Cortex of kidney (tissue), 1 donor: ENCODE measurements at places on chromosomes 7 and 10.

DNA sequence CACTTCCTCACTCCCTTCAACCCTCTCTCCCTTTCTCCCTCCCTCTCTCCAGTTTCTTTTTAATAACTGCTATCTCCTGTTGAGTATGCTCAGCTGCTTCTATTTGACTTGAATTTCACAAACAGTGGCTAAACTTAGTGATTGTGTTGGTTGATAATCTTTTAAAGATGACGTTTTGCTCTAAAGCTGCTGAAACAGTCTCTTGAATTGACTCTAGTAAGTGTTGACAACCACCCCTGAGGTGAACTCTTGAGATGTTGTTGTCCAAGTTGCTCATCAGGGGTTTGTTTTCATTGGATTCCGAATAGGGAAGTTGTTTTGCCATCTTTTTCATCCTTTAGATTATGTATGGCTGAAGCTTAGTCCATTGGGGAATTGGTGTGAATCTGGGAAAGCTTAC is 176.2 kb downstream of the TWIST1 start:
- no peak for DNase-seq

DNA sequence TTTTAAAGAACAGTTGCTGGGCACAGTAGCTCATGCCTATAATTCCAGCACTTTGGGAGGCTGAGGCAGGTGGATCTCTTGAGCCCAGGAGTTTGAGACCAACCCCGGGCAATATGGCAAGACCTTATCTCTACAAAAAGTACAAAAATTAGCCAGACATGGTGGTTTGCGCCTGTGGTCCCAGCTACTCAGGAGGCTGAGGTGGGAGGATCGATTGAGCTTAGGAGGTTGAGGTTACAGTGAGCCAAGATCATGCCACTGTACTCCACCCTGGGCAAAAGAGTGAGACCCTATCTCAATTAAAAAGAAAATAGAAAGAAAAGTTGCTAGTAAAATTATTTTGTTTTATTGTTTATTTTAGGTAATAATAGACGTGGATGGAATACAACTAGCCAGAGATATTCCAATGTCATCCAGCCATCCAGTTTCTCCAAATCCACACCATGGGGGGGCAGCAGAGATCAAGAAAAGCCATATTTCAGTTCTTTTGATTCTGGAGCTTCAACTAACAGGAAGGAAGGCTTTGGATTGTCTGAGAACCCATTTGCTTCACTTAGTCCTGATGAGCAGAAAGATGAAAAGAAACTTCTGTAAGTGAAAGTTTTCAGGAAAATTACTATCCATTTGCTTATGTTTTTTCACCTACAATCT is 3.0 kb downstream of the NUP42 start:
- DNase-seq = no peak

DNA sequence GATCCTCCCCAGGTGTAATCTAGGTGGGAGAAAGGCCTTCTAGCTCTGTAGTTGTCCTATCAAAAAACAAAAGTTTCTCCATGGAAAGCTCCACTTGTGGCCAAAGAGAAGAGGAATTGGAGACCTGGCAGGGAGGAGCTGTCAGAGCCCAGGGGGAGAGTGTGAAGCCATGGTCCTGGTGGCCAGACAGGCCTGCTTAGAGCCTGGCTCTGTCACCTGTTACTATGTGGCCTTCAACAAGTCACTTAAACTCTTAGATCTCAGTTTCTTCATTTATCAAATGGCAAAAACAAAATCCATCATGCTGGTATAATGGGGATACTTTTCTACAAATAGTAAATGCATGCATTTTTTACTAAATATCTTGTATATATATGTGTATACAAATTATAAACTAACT is 59.0 kb upstream of the NFE2L3 start:
- no peak for DNase-seq

DNA sequence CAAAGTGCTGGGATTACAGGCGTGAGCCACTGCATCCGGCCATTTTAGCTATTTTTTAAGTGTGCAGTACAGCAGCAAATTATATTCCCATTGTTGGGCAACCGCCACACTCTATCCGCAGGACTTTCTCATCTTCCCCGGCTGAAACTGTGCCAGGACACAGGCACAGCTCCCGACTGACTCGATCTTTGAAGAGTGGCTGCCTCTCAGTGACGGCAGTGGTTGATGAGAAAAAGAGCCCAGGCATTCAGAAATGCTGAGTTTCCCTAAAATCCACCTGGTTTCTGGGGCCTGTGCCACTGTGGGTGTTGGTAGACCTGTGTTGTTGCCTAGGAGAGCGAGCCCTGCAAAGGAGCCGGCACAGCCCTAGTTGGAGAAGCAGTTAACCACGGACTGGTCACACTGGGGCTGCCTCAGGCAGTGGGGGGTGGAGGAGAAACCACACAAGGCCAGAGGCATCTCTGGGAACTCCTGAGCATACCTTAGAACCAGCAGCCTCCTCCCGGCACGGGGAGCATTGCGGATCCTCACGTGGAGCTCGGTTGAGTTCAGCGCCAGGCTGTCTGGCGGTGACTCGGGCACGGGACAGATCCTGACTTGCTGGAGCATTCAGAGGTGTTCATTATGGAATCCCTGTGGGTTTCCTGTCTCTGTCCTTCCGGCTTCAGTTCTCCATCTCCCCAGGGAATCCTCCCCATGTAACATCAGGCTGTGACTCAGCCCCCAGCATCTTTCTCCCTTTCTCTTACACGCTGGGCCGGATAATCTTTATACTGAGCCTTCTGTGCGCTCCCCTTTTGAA is 16.2 kb downstream of the PFKFB3 start:
- no peak for DNase-seq

DNA sequence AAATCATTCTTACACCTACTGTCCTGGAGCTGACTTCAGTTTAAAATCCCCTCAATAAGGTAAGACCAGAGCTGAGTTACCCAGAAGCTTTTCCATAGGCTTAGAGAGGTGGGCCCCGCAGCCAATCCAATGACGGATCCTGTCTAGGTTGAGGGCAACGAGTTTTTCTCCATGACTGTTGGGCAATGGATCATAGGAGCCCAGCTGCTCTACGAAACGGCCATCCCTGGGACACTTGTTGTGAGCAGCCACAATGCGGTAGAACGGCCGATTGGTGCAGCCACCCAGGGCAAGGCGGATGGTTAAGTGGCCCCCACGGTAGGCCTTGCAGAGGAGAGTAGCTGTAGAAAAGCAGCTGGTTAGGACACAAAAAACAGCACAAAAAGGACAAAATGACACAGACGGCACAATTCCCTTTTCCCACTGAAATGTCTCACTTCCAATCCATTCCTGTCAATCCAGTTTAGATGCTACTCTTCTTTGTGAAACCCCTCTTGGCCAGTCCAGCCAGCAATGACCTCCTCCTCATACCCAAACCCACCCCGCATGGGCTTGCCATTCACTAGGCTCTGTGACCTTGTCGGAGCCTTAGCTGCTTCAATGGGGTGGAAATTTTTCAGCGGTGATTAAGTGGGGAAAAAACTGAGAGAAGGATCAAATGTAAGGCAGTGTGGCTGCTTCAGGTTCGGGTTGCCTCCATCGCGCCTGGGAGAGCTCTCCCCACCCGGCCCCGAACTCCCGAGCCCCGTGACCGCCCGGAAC is 580 bp downstream of the MRPS16 start:
- no peak for DNase-seq

GRCh38 chr10:99531696-99532593 is 797 bp upstream of the NKX2-3 start:
- no peak for DNase-seq

DNA sequence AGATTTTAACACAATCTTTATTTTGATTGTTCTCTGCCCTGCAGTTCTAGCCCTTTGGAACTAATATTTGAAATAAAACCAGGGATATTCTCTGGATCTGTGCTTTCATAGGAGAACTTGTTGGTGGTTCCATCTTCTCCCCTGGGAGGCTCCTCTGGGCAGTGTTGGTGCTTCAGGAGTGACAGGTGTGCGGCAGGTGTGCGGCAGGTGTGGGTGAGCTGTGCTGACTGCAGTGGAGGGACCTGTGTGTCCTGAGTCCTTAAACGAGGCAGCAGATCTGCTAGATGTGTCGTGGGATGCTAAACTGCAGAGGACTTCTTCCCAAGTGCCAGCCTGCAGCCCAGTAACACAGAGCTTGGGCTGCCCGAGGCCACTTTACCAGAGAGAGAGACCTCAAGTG is 98.4 kb downstream of the LYZL1 start:
- DNase-seq = no peak

GRCh38 chr10:71184421-71184820 is 27.9 kb upstream of the UNC5B start:
- no peak for DNase-seq

DNA sequence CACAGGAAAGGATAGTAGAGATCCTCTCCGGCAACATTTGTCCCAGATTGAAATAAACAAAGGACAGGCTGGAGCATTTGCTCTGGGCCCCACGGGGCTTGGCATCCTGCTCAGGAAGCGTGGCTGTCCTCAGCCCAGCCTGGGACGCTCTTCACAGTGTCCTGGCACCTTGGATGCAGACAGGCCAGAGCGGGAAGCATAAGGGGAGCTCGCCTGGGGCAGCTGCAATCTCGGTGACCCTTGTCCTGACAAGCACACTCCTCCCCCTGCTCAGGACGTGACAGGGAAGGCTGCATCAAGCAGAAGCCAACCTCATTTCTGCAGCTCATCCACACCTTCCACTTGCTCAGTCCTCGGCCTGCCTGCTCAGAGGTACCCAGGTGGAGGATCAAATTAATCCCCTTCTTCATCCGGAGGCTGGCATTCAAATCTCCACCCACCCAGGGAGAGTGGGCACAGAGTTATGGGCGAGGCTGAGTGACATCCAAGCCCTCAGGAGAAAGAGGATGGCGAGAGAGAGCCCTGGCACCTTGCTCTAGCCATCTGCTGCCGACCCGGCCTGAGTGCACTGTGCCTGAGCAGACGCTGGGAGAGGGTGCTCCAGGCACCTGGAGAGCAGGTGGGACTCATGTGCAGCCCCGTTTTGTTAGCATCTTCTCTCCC is 47.6 kb downstream of the ABRAXAS2 start:
- DNase-seq = no peak

DNA sequence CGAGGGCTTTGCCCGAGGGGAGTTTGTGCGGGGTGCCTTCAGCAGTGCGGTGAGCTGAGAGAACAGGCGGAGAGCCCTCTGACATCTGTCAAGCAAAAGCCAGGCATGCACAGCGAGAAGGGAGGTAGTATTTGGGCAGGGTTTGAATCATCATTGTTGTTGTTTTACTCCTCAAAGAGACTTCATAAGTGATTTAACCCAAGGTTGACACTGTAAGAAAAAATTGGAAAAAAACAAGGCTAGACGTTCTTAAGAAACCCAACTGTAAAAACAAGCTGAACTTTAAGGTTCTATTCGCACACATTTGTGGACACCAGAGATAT is 1.3 kb downstream of the ADAM22 start:
- DNase-seq = no peak
